ENCODE measurements at places on chromosomes 7 and 10. TPM values are rescaled to one million over a fixed set of nuclear protein-coding genes. Genes with fewer than 3 reads are reported as not detected.

GRCh38 chr7:24949884-24950283 is 30.1 kb downstream of the OSBPL3 start:
- no peak for DNase-seq

- DNase-seq = no peak
Observed at GRCh38 chr10:1100691-1101368, 44.6 kb downstream of the WDR37 start.

DNA sequence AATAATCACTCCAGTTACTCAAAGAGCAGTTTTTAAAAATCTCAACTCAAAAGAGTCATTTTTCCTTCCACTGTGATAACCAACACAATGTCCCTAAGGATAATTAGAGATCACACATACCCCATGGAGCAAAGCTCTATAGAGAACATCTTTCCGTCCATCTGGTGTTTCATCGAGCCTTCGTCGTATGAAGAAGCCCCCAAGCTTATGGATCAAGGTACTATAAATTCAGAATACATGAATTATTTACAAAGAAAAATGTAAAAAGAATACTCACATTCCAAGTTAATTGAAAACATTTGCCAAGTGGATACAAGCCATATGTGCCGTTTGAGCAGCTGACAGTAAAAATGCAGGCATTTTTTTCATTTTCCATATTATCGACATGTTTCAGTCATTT is 14.8 kb downstream of the GPAM start:
- DNase-seq = no peak

GRCh38 chr7:55194522-55194921 is 170.6 kb upstream of the LANCL2 start:
- no peak for DNase-seq

The WIPF3 gene
- total RNA-seq = 3.3 TPM
